ENCODE measurements at places on chromosomes 4 and X.
A peak's percentile ranks its signal among the peaks of the same experiment; 100 is the strongest.

DNA sequence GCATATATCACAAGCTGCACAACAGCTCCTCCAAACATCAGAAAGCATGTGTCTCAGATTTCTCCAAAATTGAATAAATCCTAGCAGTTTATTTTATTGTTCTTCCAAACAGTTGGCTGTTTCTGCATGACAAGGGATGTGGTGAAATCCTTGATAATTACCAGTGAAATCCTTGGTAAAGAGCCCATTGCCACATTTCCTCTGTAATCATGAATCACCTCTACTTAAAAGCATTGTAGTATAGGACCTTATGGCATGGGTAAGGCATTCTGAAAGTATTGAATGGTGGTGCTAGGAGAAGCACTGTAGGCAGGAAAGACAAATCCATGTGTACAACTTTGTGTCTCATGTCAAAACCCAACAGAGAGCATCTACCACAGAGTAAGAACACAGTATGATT, 135.8 kb upstream of the NDST3 start:
- DNase-seq: no peak

DNA sequence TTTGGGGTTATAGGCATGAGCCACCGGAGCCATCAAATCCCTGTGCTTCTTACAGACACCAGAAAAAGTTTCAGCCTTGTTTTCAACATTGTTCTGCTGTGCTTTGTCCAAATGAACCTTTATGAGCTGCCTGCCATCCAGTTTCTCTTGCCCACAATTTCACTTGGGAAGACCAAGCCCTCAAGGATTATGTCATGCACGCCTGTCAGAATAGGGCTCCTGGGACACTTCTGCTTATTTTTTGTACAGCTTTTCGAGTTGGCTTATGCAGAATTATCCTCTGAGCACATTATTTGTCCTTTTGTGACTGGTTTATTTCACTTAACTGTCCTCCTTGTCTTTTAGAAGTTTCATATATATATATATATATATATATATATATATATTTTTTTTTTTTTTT, 16.2 kb downstream of the UBE2K start:
- no peak for DNase-seq

- no peak for DNase-seq
Measured at GRCh38 chrX:13837290-13837745, 20.4 kb upstream of the GPM6B start.

DNA sequence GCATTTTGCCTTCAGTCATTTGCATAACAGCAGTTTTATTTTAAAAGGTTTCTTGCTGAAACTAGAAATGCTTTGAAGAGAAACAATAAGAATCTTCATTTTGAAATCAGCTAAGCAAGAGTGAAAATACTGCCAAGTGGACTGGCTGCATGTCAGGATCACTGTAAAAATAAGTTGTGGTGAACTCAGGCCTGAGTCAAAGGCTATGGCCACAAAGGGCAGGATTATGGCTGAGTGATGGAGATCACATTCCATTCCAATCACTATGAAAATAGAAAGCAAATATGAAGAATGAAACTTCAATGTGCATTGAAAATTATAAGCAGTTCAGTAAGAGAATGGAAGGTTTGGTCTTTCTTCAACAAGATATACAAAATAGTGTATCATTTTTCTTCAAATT, 224.5 kb downstream of the PCDH18 start:
- DNase-seq: no peak

DNA sequence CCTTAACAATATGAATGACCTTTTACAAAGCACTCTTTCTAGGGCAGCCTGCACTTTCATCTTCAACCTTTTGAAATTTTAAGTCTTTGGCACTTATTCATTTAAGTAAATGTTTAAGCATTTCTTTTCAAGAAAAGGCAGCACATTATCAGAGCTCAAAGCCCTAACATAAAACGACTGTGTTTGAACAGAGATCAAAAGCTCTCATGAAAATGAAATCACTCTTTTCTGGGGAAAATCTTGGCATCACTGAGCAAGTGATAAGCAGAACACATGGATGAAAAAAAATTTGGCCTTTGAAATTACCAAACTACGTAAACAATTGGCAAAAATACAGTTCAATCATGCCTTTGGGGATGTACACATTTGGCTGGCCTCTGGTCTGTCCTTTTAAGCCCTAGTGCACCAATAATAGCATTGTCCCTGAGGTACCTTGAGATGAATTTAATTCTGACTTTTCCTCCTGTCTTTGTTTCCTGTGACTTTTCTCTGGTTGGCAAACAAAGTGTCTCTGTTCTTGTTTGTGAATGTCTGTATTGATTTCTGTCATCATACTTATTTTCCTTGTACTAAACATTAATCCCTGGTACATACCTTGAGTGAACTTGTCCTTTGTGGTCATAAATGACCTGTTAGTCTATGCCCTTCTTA, 12.9 kb upstream of the ODAM start:
- DNase-seq: no peak

GRCh38 chrX:137194164-137194563, 160.4 kb upstream of the GPR101 start:
- DNase-seq: peak; percentile 49

Data from activated CD4-positive, alpha-beta T cell treated with anti-CD3 and anti-CD28 coated beads, Interleukin-10, Interleukin-2, amounts not matched to agents 100 ng/mL and 50 ng/mL, durations not matched to agents 16 hours and 8 hours (primary cell).